ENCODE measurements at places on chromosomes 12 and 14.

GRCh38 chr14:59332727-59333126 is 132.5 kb downstream of the GPR135 start:
- DNase-seq = no peak

- no peak for DNase-seq
Measured at GRCh38 chr12:88970740-88971139, 381.6 kb downstream of the DUSP6 start.

DNA sequence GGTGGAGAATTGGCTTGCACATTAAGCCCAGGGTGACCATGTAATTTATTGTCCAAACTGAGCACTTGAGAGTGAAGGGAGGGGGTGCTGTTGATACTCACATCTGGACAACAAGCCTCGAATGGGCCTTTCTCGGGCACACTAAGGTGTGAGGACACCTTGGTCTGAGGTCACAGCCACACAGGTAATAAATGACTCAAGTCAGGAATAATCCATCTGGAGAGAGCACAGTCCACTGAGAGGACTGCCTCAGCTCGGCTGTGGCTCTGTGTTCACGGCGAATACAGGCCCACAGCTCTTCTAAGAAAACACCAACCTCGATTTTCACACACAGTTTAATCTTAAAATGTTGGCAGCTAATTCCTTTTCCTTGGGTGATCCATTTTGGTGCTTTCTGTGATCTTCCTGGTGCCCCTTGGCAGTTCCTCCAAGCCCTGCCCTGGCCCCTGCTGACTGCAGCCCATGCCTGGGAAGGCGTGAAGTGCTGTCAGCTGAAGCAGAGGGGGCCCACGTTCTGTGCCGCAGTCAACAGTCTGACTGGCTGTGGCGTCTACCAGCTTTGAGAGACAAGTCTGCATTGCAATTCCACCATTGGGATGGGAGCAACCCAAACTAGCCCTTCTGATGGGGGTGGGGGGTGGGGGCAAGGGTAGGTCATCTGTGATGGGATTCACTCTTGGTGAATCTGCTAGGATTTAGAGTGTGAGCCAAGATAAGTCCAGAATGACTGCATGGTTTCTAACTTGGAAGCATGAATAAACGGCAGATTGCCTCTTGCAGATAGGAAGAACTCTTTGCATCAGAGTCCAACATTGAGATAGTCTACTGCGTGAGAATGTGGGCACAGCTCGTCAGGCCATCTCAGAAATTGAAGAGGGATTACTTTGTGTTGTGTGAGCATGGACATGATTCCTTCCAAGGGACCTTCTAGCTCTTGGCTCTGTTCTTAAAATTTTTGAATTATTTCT is 42.8 kb downstream of the ZNF664 start:
- no peak for DNase-seq

GRCh38 chr14:86012461-86012860 is 482.5 kb downstream of the FLRT2 start:
- DNase-seq = no peak

- DNase-seq = no peak
Measured at GRCh38 chr14:66508846-66509621, 1.1 kb downstream of the GPHN start.

DNA sequence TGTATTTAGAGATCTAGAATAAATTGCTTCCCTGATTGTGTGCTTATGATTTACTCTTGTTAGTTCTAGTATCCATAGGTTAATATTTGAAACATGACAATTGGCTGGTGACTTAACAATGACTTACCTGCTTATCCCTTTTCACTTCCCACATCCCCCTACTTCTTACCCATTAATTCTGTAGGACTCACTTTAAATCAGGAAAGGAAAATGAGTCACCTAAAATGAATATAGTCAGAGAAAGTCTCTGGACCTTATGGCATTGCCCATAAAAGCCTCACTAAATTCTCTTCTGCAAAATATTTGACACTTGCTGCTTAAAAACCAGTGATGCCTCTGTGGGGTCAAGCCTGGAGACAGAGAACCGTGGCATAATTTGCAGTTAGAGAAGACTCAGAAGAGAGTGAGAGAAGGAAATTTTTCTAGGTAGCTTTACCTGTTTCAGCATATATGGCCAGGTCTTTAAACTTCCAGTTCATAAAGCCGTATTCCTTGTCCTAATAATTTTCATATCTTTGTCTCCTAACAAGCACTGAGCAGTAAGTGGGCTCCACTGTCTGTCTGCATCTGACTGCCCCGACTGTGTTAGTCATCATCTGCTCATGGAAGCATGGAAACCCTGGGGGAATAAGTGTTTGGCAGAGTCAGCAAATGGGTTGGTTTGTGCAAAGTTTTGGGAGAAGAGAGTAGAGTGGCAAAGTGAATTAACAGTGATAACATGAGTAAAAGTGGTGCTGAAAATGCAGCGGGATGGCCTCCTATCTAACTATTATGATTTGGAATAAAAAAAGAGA is 294.4 kb downstream of the AKAP6 start:
- no peak for DNase-seq
